Tongue (tissue), 3 donors: ENCODE measurements at places on chromosomes 1 and 21. TPM values are rescaled to one million over a fixed set of nuclear protein-coding genes. Genes with fewer than 3 reads are reported as not detected.

DNA sequence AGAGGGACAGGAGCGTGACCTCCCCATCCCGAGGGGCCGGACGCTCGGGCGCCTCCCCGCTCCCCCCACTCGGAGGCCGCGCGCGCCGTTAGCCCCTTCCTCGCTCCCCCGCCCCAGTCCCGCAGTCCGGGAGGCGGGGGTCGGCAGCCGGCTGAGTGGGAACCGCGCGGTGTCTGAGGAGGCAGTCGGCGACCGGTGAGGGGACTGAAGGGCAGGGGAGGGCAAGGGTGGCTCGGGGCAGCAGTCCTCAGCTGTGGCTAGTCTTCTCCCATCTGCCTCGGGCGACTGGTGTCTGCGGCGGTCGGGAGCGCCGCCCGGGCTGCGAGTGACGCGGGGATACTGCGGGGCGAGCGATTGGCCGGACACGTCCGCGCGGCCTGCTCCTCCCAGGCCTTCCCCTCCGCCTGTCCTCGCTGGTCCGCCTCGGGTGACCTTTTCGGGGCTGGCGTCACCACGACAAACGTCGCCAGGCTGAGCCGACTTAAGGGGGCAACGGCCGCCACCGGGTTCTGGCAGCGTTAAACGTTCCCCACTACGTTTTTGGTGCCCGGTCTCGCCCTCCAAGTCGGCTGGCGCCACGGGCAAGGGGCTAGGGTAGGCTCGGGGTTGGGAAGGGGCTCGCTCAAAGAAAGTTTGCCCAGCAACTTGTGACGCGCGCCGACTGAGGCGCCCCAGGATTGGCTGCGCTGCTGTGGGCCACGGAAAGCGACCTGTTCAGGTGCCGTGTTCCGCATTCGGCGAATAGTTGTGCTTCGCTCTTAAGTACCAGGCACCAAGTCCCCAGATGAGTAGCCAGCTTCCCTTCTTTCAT, 538 bp downstream of the ZNF672 start:
- DNase-seq, result peak; percentile 95

- DNase-seq, result peak; percentile 47
Observed at GRCh38 chr1:108121358-108122143, 78.6 kb downstream of the SLC25A24 start.

DNA sequence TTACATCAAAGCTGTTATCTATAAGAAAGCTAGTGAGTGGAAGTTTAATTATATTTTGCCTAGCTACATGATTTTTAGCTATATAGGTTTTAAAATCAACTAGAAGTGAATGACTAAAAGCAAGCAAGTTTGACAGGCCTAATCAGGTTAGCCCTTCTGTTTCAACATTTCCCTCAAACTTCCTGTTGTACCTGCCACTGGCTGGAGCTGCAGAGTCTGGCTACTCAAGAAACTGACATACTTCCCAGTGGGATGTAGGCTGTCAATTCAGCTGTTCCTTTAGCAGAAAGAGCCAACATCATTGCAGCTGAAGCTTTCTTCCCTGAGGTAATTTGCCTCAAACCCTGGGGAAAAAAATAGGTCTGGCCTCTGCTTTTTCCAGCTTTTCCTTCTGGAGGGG, 87.1 kb upstream of the TNR start:
- DNase-seq, result no peak

DNA sequence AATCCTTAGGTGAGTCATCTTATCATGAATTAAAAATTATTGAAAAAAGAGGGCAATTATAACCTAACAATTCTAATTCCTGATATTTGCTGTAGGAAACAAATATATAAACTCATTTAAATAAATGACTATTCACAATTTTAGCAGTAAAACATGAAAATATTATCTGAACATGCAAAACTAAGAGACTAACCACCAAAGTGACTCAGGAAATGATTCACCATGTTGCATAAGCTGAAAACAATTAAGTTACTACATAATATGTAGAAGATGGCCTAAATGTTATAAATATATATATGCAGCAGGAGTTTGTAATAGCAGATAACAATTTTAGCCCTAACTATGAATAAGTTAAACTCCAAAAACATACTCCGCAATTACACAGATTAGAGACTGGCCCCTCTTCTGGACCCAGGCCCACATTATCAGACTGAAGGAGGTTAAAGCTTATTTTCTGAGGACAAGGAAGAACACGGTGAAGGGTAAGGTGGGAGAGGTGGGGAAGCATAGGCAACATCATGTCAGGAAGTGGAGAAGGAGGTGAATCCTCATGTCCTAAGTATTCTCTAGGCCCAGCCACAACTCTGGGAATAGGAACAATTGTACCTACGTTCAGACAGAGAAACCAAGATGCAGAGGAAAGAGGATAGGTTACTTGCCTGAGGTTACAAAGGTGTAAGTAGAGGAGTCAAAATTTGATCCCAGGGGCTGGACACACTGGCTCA, 15.6 kb upstream of the AIM2 start:
- DNase-seq, result no peak

GRCh38 chr1:62333441-62333840, 14.2 kb upstream of the KANK4 start:
- DNase-seq, result no peak

DNA sequence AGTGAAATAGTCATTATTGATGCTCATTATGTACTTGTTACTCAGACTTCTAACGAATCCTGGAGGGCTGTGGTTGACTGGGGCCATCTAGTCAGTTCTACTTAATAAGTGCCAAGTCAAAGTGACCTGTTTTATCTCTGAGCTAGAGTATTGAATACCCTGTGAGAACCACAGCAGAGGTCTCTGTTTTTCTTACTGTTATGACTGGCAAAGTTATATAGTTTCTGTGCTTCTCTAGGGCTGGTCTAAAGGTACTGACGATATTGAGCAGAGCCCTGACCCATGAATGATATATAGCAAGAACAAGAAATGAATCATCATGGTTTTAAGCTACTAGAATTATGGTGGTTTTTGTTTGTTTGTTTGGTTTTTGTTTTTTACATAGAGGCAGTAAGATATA, 555.8 kb downstream of the PLA2G4A start:
- no peak for DNase-seq

DNA sequence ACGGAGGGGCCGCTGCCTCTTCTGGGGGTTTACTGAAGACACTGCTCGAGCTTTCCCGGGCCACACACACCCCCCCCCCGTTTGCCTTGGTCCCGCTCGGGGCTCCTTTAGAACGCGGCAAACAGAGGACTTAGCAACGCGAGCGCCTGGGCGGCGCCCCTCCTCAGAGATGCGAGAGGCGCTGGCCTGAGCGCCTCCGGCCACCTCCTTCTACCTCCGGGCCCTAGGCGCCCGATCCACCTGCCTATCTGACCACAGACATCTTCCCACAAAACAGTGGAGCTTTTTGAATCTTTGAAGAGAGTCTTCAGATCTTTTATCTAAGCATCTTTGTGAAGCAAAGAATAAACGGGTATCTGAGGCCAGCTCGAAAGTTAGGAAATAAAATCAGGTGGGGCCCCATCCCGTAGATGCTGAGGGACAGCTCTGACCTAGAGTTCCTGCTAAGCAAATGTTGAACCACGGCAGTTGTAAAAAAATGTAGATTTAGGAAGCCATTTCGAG, 436 bp upstream of the TTLL7 start:
- peak; percentile 90 for DNase-seq

DNA sequence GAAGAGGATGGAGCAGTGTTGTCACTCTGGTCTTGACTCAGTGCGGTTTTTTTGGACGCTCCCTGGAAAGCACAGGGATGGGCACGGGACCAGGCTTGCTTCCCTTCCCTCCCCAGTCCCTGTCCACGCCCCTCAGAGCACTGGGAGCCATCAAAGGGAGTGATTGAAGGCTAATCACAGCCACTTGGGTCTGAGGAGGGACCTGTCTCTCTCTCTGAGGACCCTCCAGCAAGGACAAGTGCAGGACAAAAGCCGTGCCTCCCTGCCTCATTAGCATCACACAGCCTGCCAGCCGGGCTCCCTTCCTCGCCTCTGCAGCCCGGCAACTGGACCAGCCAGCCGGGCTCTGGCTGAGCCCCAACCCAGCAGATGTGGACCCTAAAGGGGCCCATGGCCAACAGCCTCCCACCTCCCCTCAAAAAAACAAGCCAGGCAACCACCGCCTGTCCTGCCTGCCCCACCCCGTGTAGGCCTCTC, 18.6 kb upstream of the PDZK1IP1 start:
- no peak for DNase-seq

GRCh38 chr1:231776757-231777062, 150.1 kb downstream of the DISC1 start:
- DNase-seq, result no peak

DNA sequence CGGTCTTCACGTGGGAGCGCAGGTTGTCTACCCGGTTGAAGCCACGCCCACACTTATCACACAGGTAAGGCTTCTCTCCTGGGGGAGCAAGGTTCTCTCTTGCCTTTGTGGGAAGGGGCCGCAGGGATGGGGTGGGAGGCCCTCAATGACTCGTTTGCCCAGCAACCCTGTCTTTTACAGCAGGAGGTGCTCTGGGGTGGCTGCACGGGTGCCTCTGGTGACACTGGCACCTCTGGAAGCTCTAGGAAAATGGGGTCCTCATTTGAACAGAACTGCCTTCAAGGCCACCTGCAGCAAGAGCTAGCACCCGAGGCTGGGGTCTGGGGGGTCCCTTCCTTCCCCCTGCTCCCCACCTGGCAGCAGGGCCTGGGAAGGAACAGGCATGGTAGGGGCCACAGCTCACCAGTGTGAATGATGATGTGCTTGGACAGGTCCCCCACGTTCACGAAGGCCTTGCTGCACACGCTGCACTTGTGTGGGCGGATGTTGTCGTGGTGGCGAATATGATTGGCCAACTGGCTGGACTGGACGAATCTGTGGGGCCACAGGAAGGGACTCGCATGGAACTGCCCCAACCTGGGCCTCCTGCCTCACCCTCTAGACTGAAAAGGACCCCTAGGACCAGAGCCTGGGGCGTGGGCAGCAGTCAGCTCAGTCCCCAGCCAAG, 33.1 kb downstream of the ZBTB17 start:
- no peak for DNase-seq

- DNase-seq, result peak; percentile 44
Observed at GRCh38 chr1:108511764-108512163, 48.1 kb upstream of the EEIG2 start.

DNA sequence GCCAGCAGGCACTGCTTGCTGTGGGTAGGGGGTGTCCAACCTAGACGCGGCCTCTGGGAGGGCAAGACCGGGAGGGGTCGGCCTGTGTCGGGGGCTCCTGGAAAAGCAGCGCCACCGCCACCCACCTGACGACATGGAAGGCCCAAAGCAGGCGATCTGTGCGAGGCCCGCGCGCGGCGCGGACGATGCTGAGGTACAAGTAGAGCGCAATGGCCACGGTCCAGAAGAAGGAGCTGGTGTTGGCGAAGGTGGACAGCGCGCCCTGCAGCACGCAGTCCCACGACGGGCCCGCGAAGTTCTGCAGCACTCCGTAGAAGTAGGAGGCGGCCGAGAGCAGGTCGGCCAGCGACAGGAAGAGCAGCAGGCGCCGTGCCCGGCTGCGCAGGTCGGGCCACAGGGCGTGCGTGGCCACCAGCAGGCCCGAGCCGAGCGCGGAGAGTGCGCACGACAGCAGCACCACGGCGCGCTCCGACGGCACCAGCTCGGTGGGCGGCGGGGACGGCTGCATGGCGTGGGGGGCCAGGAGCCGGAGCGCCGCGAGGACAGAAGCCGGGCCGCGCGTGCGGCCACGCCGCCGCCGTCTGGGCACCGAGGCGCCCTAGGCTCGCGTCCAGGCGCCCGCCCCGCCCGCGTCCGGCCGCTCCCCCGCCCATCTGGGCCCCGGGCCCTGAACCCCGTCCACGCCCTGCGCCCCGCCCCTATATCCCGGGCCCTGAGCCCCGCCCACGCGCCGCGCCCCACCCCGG, at the start of gene GPR157:
Gene GPR157 (minus strand): TSS at position 583 of the 746 bp plus-strand sequence. CDS start 75 bp downstream, at position 508.
- DNase-seq, result peak; percentile 78

GRCh38 chr21:41851090-41851790, 27.9 kb downstream of the PRDM15 start:
- peak; percentile 14 for DNase-seq

DNA sequence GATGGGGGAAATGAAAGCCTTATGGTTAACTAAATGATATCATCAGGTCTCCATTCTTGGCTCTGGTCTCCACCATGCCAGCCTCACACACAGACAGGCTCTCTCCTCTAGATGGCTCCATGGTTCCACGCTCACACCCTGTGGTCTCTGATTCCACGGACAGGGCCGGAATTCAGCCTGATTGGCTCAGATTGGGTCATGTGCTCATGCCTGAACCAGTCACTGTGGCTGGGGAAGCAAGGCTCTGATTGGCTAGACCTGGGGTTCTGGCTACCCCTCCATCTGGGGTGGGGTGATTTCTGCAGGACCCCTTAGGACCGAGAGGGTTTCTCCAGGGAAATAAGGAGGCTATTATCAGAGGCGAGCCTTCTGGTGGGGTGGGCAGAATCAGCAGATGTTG, 277.0 kb downstream of the PTPRU start:
- peak; percentile 70 for DNase-seq

DNA sequence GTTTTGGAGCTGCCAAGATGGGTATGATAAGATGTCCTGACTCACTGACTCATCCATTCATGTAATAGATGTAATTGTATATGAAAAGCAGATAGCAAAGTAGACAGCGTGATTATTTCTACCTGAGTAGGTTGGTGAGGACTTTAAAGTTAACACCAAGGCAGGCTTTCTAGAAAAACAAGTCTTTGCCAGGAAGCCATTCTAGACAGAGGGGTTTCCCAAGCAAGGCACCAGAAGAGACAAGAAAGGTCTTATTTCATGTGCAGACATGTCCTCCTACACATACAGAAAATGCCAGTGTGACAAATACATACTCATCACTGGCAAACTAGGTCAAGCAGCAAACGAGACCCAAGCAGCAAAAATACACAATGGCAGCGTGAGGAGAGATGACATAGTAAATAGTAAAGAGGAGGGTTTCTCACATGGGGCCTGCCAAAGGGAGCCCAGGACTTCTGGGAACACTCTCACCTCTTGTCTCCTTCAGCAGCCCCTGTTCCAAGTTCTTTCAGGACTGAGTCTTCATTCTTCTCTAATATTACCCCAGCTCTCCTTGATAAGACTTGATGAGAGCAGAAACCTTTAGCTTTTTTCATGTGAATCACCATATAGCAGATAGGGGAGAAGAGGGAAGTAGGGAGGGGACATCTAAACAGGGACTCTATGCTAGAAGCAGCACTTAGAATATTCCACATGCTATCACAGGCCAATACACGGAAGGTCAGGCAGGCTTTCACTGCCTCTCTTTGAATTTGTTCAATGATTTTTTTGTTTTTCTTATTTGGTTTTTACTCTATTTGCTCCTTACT, 114.6 kb upstream of the ATP1B1 start:
- DNase-seq, result no peak

DNA sequence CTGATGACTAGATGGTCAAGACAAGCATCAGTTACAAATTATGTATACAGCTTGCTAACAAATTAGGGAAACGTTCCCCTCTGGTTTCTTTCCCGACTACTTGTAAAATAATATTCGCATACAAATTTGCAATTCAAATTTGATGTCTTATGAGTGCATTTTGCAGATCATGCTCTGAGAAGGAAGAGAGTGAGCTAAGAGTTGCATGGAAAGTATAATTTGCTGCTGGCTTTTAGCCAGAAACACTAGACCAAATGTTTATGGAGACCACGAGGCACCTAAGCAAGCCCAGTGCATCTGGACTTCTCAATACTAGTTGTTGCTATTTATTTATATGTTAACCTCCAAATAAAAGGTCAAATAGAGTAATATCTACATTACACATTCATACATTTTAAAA, 216.0 kb downstream of the SMYD3 start:
- DNase-seq, result peak; percentile 33

- DNase-seq, result no peak
Observed at GRCh38 chr21:31972622-31973021, 99.8 kb downstream of the HUNK start.

- peak; percentile 87 for DNase-seq
Observed at GRCh38 chr1:226738995-226739695, at the start of gene ITPKB. Gene ITPKB (minus strand): TSS chr1:226739282. CDS start chr1:226737458, 1,824 bp downstream.

GRCh38 chr1:174209347-174210187, 50.2 kb downstream of the RABGAP1L start:
- DNase-seq, result no peak

The LCE2A gene
- not detected for total RNA-seq

The FCRL2 gene
- 0.10 TPM for total RNA-seq
